ENCODE measurements at places on chromosomes 5 and 9.

DNA sequence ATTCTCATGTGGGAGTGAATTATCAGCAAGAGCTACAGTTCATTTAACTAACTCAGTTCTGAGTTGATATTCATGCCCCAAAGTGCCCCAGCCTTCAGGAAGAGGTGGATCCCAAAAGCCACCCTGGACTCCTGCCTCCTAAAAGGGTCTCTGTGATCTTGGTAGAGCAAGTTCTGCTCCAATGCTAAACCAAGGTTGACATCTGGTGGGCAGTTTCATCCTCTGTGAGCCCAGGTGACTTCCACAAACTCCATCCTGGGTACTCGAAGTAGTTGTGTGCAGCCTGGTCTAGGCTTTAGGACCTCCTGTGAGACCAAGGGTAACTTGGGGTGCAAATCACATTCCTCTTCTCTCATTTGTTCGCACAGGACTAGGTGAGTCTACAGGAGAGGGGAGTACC is 816.8 kb downstream of the MTRR start:
- no peak for DNase-seq

- no peak for DNase-seq
Observed at GRCh38 chr5:75831561-75831960, 114.3 kb upstream of the POC5 start.

DNA sequence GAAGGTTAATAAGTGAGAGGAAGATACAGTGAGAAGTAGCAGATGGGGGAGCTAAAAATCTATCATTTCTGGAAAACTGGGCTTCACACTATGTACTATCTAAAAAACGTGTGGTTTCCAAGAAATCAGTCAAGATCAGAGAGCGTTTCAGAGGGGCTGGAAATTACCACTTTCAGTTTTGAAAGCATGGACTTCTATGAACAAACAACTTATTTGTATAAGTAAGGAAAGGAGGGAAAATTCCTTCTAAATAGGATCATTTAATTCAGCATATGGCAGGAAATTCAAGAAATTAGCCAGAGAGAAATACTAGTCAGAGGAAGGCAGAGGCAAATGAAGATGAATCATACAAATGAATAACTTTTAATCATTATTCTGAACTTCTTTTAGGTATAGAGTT is 11.3 kb downstream of the TNC start:
- no peak for DNase-seq

- DNase-seq = no peak
Observed at GRCh38 chr5:98763001-98763630, 10.3 kb upstream of the RGMB start.

GRCh38 chr5:81854485-81854884 is 103.6 kb upstream of the SSBP2 start:
- DNase-seq = no peak

DNA sequence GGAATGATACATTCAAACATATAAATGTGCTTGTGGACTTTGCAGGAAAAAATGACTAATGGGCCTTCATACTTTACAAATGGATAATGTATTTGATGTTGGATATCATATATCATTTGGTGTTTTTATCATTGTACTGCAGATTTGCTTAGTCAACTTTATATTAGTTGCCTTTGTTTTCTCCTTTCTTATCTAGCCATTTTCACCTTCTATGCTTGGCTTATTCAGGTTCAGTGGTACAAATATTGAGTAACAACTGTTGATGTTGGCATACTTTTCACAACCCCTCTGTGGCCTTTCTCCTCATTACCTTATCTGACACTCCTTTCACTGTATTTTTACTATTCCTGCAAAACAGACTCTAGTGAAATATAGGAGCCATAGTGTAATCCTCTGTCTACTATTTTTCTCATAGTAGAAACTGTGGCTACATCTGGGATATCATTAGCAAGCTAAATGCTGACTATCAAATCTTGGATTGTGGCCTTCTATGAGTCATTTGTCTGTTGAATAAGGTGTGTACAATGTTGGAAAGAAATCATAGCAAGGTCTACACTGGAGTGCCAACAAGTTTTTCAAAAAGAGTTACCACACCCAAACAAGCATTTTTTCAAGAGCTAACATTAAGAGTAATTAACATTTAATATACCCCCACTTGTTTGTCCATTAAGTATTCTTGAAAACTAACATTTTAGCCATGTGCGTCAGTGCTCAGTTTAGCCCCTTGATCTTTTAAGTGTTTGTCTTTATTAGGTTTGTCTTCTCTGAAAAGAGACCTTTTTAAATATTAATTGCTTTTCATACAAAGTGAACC is 330.1 kb downstream of the ADGRV1 start:
- no peak for DNase-seq

DNA sequence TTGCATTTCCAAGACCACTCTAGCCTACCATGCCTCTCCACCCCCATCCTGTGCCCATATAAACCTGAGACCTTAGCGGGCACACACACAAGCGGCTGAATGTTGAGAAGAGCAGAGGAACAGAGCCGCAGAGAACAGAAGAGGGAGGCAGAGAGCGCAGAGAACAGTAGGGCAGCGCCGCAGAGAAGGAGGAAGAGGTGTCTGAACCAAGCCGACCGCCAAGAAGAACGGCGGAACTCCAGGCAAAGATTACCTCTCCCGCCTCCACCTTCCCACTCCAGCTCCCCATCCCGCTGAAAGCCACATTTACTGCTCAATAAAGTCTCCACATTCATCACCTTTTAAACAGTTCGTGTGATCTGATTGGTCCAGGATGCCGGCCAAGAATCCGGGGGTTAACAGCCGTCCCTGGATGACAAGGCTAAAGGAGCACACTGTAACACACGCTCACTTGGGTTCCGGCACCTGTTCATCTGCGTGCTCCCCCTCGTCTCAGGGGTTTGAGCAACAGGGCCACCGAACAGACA is 33.2 kb downstream of the GRIN3A start:
- peak; percentile 25 for DNase-seq

DNA sequence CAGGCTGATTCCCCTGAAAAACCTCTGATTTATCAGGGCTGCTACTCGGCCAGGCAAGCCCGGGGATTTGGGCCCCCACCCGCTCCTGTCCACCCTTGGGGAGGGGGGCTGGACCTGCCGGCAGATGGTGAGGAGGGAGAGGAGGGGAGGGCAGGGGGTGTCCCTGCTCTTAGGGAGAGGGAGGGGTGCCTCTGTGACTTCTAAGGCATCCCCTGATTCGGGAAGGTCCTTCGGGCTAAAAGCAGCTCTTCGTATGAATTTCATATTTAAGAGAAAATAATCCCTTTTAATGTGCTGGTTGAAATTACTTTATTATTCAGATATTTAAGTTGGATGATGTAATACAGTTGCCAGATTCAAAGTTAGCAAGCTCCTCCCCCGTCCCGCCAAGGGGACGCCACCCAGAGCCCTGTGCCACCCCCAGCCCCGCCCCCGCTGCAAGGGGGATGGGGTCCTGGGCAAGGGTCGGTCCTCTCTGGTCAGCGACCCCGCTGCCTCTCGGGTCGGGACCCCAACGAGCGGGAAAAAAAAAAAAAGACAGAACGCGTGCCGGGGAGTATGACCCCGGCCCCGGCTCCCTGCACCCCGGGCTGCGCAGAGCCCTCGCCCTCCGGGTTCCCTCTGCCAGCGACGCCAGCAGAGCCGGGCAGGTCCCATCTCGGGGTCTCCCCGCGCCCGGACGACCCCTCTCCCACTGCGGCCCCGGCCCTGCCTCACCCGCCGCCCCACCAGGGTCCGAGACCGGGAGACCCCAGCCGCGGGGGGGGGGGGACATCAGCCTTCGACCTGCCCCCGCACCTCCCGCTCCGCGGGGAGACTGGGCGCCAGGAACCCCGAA is 12.4 kb downstream of the LHX3 start:
- DNase-seq = no peak

DNA sequence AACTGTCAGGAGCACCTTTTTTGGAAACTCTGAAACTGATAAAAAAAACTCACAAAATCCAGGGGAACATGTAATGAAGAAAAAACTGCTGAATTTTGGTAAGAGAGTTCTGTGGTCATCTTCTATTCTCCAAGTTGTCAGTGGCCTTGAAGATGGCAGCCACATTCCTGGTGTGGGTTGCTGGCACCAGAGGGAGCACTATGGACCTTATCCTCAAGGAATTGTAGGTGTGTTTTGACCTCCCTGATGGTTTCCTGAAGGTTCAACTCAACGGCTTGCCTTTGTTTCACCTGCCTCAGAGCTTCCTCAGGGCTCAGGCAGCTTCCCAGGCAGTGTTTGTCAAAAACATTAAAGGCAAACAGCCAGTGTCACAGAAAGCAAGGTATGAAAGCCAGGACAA is 2.2 kb upstream of the SLC38A9 start:
- DNase-seq = no peak

DNA sequence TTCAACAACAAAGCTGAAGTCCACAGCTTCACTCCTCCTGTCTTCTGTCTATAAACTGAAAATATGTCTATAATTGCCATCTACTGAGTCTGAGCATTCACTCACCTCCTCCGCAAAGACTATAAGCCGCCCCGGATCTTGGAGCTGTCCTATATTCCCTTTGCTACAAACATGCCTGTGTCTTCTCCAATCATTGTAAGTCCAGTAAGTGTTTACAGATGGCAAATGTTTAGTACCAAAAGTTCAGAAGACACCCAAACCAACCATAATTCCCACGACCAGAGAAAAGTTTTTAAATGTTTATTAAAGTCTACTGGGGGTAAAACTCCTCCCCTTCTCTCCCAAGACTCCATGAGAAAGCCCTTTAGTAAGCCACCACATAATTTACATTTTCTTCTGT is 80.9 kb downstream of the EBF1 start:
- DNase-seq = no peak

DNA sequence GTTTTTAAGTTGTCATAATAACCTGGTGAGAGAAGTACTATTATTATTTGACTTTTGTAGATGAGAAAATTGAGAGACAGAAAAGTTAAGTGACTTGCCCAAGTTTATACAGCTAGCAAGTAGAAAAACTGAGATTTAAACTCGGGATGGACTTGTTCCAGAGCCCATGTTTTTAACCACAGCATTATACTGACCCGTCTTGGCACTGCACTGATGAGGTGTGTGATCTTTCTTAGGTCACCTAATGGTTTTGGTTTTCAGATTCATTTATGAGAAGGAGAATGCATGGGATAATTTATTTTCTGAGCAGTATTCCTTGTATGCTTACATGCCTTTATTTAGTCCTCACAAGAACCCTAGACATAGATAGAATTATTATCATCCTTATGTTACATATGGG is 201.8 kb upstream of the CDKN2B start:
- DNase-seq = no peak

GRCh38 chr5:74421377-74421776 is 219.2 kb downstream of the ENC1 start:
- DNase-seq = no peak

DNA sequence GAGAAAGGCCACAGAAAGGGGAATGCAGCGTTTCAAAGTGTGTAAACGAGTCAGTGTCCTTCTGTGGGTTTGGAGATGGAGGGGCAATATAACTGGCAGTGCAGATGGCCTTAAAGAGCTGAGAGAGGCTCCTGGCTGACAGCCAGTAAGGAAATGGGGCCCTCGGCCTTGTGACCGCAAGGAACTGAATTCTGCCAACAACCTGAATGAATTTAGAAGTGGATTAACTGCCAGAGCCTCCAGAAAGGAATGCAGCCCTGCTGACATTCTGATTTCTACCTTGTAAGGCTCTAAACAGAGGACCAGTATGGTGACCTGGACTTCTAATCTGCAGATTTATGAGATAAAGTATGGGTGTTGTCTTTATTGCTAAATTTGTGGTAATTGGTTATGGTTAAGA is 17.5 kb upstream of the NREP start:
- DNase-seq = no peak

DNA sequence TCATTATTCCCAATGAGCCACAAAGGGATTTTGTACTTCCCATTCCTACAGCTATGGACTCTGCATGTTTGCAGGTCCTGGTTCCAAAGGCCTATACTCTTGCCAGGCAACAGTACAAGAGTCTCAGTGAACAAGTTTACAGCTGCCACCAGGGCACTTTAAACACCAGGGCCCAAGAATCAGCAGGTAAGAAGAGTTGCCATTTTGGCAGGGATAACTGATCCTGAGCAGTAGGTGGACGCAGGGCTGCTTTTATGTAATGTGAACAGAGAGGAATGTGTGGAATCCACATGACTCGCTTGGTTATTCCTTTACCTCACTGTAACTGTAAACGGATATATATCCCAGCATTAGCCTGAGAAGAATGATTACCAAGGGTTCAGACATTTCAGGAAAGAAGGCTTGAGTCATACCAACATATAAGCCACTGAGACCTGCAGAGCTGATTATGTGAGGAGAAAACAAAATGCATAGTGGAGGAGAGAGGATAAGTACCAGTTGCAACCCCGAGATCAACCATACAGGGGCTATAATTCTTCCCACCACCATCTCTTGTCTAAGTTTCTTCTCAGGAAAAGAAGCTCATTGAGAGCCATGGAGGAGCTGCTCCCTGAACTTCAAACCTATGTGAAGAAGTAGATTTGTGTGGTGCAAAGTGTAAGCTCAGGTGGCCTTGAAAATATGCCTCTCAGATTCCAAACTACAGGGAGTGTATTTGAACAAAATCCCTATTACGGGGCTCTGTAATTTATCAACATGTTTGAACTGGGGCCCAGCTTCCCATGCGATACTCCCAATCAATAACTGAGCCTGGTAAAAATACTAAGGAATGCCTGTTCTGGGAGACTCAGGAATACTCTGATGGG is 24.6 kb downstream of the RAPGEF6 start:
- no peak for DNase-seq

DNA sequence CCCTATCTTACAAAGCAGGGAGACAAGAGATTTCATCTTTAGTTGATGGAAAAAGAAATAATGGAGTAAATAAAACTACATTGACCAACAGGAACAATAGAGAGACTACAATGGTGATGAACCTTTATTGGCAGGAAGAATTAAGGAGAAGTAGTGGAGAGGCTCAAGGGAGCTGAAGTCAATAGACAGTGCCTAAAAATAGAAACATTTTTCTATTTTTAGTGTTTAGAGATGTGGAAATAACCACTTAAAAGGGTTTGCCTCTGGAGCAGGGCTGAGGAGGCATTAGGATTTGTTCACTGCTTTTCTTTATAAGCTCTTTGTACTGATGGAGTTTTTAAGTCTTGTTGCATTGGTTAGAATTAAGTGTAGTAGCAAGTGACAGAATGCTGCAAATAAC is 98.4 kb upstream of the ERCC6L2 start:
- no peak for DNase-seq

DNA sequence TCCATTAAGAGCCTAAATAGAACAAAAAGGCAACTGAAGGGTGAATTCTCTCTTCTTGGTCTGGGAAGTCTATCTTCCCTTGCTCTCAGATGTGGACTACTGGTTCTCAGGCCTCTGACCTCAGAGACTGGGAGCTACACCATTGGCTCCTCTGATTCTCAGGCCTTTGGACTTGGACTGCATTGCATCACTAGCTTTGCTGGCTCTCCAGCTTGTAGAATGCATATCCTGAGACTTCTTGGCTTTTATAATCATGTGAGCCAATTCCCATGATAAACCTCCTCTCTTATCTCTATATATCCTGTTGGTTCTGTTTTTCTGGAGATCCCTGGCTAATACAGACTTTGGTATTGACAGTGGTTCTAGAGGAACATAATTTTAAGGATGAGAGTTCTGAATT is 89.8 kb downstream of the PSAT1 start:
- no peak for DNase-seq

- no peak for DNase-seq
Observed at GRCh38 chr5:56861893-56862485, 46.6 kb downstream of the MAP3K1 start.
